GM19239 (cell line): ENCODE measurements at places on chromosomes 2 and 18.

GRCh38 chr2:36235882-36236281, 119.7 kb upstream of the CRIM1 start:
- DNase-seq: no peak

DNA sequence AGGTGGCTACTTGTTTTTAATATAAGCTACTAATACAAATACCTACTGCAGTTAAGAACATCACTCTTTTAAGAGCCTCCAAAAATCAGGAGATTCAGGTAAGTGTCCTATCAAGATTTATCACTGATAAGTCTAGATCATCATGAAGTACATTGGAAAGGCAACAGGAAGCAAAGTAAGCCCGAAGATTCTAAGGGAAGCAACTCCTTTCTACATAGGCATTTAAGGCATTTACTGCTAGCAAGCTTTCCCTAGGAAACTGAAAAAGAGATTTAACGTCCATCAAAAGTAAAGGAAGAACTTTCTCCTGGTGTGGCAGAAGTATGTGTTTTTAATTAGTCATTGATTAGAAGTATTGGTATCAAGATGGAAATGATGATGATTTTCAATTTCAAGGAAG, 3.7 kb downstream of the STK17B start:
- DNase-seq: no peak

GRCh38 chr2:9394816-9395215, 28.5 kb downstream of the ITGB1BP1 start:
- DNase-seq: no peak

GRCh38 chr2:65671670-65672242, 239.4 kb upstream of the SPRED2 start:
- no peak for DNase-seq

GRCh38 chr2:109467701-109468100, 146.1 kb downstream of the SEPTIN10 start:
- DNase-seq: no peak

GRCh38 chr2:165182029-165182428, 21.8 kb downstream of the SCN3A start:
- no peak for DNase-seq

- no peak for DNase-seq
These were observed 86.2 kb upstream of the SALL3 start for GRCh38 chr18:78893281-78894032.

GRCh38 chr18:28313602-28314001, 136.7 kb upstream of the CDH2 start:
- no peak for DNase-seq

- no peak for DNase-seq
These were observed 106.8 kb upstream of the SIX3 start for GRCh38 chr2:44834656-44835055.

- DNase-seq: no peak
These were observed 294.2 kb upstream of the HNMT start for GRCh38 chr2:137670111-137670510.

- DNase-seq: no peak
These were observed 44.0 kb upstream of the DSG1 start for GRCh38 chr18:31273812-31274527.

DNA sequence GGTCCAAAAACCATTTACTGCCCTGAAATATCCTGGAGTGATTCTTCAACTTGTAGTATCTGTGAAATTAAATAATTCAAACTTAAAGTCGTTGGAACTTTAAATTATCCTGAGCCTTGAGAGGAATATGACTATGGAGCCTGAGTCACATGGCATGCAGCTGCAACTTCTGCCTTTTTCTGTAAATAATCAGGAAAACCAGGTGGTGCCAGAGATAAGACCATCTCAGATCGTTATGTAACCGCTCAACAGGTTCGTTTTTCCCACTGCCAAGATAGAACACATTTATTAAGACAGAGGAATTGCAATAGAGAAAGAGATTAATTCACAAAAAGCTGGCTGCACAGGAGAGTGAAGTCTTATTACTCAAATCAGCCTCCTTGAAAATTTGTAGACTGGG, 876.5 kb downstream of the SUCLG1 start:
- no peak for DNase-seq
